ENCODE measurements at places on chromosomes 4 and X. TPM values are rescaled to one million over a fixed set of nuclear protein-coding genes. Genes with fewer than 3 reads are reported as not detected.

The MAGEB17 gene
- not detected for total RNA-seq

The UGT2B15 gene
- total RNA-seq, result not detected

The CTSO gene
- total RNA-seq, result 2.6 TPM

The TMSB15C gene
- 2.1 TPM for total RNA-seq

The TBX22 gene
- not detected for total RNA-seq

DNA sequence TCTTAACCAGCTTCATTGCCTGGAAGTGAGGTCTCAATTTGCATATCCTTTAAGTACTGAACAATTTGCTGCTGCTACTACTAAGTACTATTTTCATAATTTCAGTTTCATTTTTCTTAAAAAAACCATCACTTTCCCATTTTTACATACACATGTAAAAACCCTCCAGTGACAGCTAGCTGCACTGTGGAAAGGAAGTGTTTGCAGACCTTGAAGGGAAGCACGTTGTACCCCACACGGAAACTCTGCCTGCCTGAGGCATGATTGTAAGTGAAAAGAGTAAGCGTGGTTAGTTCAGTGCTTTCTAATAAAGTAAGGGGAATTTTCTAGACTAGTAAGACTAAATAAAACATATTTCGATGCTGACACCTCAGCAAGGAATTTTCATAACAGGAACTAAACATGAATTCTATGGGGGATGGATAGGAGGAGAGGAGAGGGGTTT lies 103.6 kb downstream of the RAPGEF2 start:
- peak overlapping the region; percentile 44 for H3K4me3 ChIP-seq
- peaks cover 20% of the 10 kb centered on the region for H3K36me3 ChIP-seq
- H3K27ac ChIP-seq, result peak overlapping the region; percentile 97
- peaks cover 54% of the 10 kb centered on the region for H3K4me1 ChIP-seq
- peak; percentile 84 for DNase-seq
